ENCODE measurements at places on chromosomes 2 and 18.

DNA sequence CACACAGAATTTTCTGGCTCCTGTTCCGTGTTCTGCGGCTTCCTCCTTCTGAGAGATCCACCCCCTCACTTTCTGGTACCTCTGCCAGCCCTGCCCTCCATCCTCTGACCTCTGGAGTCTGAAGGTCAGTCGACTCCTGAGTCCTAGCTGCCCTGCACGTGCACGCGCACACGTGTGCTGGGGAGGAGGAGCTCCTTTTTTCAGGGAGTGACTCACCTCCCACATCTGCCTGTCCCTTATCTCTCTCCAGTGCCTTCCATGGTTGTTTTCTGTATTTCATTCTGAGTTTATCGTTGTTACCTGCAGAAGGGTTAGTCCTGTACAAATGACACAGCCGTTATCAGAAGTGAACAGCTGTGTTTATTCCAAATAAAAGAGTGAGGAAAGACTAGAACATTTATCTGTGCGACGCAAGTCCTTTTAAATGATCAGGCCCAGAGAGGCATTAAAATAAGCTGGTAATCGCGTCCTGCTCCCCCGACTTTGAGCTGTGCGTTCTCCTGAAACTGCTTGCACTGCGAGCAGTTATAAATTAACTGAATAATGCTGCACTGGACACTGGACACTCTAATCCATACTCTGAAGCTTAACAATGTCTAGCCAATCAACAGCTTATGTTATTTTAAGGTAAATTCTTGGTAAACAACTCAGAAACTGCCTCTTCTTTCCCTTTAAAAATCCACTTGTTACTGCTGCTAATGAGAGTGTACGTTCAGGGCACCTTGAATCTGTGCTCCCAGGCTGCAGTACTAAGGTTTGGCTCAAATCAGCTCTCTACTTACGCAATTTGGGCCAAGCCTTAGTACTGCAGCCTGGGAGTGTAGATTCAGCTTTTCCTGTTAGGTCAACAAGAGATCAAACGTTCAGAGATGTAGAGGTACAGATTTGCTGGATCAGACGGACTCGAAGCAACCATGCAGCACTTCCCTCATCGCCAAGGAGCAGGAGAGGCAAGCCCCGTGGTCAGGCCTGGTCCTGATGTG is 72.5 kb downstream of the GALR1 start:
- H3K4me1 ChIP-seq = no peaks in the 10 kb centered on the region
- no peak overlapping the region for H3K27ac ChIP-seq
- H3K4me3 ChIP-seq = no peak overlapping the region
- H3K27me3 ChIP-seq = no peaks in the 10 kb centered on the region
- H3K36me3 ChIP-seq = no peaks in the 10 kb centered on the region

- DNase-seq = no peak
- no peaks in the 10 kb centered on the region for H3K4me1 ChIP-seq
- no peaks in the 10 kb centered on the region for H3K27me3 ChIP-seq
- no peak overlapping the region for H3K4me3 ChIP-seq
Measured at GRCh38 chr2:16100006-16100405, 159.7 kb downstream of the MYCN start.

DNA sequence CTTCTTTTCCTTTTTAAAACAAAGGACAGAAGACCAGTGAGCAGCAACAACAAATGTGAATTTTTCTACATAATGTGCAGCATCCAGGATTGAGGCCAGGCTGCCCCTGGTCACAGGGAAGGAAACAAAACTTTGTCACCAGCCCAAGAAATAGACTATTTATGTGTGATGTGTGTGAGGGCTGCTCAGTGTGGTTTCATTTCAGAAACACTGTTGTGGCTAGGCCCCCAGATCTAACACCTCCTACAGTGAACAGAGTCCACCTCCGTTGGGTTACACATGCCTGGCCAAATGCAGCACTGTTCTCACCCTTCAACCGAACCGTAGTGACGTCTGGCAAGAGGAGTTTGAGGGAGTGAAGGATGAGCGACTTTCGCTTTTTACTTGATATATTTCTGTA is 146.3 kb upstream of the RIOK3 start:
- H3K4me3 ChIP-seq = no peak overlapping the region
- no peaks in the 10 kb centered on the region for H3K27me3 ChIP-seq
- peaks cover under 1% of the 10 kb centered on the region for H3K4me1 ChIP-seq
- no peaks in the 10 kb centered on the region for H3K36me3 ChIP-seq

DNA sequence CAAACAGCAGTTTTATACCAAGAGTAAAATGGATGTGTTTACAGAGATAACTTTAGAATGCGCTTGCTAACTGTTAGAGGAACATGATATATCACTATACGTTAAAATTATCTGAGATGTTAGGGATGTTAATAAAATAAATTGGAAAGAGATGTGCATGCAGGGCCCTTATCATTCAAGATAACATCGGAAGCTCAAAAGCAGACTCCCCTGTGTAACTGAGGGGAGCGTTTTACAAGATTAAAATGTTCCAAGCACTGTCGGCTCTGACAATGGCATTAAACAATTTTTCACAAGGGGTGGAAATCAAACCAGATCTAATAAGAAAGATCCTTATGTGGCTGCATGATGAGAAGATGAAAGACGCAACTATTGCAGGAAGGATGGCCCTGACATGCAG is 53.3 kb upstream of the DCC start:
- no peaks in the 10 kb centered on the region for H3K36me3 ChIP-seq
- no peak overlapping the region for H3K4me3 ChIP-seq
- no peak overlapping the region for H3K27ac ChIP-seq

DNA sequence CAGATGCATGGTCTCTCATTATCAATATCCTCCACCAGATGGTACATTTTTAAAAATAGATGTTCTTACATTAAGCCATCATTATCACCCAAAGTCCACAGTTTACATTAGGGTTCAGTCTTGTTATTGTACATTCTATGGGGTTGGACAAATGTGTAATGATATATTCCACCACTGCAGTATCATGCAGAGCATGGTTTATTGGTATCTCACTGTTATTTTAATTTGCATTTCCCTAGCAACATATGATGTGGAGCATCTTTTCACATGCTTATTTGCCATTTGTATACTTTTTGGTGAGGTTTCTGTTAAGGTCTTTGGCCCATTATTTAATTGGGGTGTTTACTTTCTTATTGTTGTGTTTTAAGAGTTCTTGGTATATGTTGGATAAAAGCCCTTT is 95.7 kb downstream of the PTH2R start:
- H3K4me3 ChIP-seq = no peak overlapping the region
- H3K4me1 ChIP-seq = no peaks in the 10 kb centered on the region
- no peak overlapping the region for H3K27ac ChIP-seq
- DNase-seq = no peak
- no peaks in the 10 kb centered on the region for H3K36me3 ChIP-seq
